ENCODE measurements at places on chromosomes 7 and 10.

DNA sequence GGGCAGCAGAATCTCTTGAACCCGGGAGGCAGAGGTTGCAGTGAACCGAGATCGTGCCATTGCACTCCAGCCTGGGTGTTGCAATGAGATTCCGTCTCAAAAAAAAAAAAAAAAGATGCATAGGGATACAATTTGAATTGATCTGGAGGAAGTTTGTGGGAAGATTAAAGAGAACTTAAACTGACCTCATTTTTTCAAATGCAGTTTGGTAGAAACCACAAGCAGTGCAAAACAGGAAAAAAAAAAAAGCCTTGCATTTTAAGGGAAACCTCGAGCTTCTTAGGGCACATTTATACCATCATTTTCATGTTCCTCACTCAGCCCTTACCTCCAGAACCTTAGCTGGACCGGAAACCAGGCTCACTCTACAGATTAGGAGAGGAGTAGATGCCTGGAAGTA is 2.8 kb downstream of the KCTD7 start:
- DNase-seq, result no peak

DNA sequence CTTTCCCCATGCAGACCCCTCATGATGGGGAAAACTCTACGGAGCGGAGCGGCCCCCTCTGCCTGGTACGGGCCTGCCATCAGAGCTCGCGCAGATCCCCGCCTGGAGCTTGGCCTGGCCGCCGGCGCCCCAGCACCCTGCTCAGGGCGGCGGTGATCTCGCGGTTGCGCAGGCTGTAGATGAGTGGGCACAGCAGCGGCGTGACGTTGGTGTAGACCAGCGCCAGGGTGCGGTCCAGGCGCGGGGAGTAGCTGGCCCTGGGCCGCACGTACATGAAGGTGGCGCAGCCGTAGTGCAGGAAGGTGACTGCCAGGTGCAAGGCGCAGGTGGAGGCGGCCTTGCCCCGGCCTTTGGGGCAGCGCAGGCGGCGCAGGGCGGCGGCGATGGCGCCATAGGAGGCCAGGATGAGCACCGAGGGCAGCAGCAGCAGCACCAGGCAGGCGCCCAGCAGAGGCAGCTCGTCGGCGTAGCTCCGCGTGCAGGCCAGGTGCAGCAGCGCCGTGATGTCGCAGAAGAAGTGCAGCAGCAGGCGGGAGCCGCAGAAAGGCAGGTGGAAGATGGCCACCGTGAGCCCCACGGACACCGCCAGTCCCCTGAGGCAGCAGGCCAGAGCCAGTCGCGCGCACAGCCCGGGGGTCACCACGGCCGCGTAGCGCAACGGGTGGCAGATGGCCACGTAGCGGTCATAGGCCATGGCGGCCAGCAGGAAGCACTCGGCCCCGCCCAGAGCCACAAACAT is 33.4 kb downstream of the TAS2R41 start:
- no peak for DNase-seq

DNA sequence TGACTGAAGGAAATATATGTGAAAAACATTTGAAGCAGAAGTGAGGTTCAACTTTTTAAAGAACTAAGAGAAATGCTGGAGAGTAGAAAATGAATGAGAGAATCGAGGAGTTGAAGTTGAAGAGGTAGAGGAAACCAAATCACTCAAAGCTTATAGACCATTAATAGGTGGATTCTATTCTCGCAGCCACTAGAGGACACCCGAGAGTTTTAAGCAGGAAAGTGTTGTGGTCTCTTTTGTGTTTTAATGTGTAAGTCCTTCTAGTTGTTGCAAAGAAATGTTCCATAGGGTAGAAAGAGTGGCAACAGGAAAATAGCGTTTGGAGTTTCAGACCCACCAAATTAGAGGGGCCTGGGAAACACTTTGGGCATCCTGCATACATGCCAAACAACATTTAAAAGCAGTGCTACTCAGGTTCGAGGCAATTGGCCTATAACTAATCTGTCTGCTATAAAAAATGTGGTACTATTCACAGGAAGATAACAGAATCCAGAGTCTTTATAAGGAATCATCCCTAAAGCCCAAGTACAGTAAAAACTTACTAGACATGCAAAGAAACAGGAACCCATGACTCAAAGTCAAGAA is 75.3 kb upstream of the TAS2R16 start:
- DNase-seq, result no peak

GRCh38 chr7:105644937-105645336 is 63.6 kb upstream of the EFCAB10 start:
- no peak for DNase-seq

DNA sequence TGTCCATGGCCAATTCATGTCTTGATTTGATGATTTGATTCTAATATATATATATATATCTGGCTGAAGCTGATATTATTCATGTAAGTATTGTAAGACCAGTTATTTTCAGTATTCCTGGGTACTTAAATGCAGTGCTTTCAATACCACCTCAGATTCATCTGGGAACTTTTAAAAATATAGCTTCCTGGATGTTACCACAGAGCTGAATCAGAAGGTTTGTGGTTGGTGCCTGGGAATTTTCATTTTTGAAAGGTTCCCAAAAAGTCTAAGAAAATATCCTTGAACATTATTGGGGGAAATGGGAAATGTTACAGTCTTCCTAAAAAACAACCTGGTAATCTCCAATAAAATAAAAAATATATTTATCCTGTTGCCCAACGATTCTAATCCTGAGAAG is 10.7 kb upstream of the PPP3CB start:
- DNase-seq, result no peak

- DNase-seq, result no peak
Observed at GRCh38 chr7:116443646-116444045, 55.9 kb upstream of the CAV2 start.
